AG04449 (cell line): ENCODE measurements at places on chromosomes 3 and 15.
A peak's percentile ranks its signal among the peaks of the same experiment; 100 is the strongest.

GRCh38 chr3:114799816-114800215, 347.3 kb downstream of the ZBTB20 start:
- DNase-seq = no peak

DNA sequence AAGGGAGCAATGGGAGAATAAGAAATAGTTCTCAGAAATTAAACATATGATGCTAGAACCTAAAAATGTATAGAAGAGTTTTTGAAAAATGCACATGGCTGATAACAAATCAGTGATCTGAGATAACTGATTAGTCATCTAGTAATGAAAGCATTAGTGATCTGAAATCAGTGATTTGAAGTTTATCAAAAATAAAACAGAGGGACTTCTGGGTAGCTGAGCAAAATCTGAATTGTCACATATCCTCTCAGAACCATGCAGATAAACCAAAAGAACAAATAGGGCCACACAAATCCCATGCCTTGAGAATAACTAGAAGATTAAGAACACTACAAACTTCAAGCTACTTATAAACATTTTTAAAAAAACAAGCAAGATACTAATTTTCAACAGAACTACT, 71.5 kb downstream of the MCF2L2 start:
- DNase-seq = no peak

DNA sequence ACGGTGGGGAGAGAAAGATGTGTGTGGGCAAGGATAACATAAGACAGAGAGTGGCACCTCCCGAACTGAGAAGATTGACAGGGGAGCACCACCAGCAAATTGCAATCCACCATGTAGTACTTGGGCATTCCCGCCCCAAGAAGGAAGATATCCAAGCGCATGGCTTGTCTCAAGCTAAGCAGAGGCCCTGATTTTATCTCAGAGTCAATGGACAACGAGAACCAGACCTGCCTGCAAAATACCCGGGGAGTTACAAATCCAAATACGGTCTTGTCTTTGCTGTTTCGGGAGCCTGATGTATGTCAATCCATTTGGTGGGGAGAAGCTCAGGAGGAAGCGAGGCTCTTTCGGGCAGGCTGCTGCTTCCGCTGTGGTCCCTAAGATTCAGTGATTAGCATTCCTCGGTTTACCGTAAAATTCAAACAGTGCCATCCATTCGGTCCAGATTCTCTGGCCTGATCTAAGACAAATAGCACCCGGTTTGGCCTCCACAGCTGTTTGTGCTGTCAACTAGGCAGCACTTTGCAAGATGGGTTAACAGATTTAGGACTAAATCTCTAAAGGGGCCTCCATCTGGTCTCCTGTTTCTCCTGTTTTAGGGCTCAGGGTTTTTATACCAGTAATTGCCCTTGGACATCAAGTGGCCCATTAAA, 97.7 kb upstream of the WNT5A start:
- DNase-seq = no peak

- peak; percentile 60 for DNase-seq
Measured at GRCh38 chr15:70569091-70569713, 194.2 kb downstream of the UACA start.

DNA sequence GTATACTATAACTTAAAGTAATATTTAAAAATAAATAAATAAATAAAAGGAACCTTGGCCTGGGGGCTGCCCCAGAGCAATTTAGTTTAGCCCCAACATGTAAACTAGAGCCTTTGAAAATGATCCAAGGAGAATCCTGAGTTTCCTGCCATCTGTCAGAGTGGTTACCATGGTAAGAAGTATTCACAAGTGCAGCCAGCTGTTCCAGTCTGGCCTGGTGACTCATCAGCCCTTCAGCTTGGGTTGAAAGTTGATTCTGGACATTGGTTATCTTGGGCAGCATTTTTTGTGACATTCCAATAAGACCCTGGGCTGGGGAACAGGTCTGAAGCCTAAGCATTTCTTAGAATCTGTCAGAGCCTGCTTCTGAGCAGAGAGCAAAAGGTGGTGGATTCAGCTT, 72.7 kb upstream of the LRTM1 start:
- peak; percentile 59 for DNase-seq

DNA sequence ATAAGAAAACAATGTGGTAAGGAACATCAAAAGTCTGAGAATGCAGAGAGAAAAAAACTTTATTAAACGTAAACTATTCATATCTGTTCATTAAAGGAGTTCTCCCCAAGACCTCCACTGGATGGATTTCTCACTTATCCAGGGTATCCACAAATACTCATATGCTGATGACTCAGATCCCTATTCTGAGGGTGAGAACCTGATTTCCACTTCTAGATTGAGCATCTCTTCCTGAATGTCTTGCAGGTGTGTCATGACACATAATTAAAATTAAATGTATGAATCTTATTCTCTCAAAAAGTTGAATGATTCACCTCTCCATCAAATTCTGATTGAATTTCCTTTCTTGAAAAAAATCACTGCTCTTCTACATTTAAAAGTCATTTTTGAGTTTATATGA, 199.9 kb downstream of the MFSD1 start:
- DNase-seq = no peak

GRCh38 chr15:85685356-85685755, 109.4 kb downstream of the KLHL25 start:
- no peak for DNase-seq

DNA sequence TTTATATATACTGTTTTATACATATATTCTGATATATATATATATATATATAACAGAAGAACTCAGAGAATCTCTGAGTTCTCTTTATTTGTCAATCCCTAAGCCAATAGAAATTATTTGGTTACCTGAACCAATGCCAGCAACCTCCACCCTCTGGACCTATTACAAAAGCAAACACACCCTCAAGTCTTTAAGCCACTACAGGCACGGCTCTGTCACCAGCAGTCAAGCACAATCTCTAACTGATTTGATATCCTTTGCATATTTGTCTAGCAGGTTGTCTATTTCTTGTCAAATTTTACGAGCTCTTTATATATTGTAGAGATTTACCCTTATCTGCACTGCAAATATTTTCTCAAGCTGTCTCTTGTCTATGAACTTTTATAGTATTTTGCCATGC, 66.6 kb upstream of the TOPAZ1 start:
- DNase-seq = no peak

DNA sequence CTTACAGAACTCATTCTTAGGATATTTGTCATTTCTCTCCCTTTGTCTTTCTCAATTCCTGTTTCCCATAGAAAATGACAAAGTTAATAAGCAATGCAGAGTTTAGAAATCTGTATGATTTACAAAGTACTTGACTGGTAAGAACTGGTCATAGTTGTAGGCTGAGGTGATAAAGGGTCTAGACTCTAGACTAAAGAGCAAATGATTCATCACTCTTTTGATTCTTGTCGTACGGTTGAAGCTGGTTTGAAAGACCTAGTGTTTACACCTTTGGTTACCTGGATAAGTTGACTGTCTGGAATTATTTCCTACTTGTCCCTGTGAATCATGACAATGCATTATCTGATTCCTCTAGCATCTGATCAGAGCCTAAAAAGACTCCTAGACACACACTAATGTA, 58.9 kb upstream of the TP63 start:
- no peak for DNase-seq

DNA sequence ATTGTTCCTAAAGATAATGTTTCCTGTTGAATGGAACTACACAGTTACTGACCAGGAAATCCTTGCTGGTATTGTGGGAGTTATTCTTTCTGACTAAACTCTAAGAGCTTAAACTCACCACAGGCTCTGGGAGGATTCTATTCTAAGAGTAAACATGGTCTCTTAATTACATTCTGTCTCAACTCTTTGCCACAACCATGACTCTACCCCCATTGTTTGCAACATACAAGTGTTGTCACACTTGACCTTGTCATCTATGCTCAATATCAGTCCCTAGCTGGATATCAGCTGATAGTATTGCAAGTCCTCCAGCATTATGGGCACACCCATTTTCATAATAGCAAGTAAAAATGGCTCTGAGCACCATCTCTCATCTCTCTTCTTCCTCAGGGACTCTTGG, 29.6 kb upstream of the SECISBP2L start:
- no peak for DNase-seq

DNA sequence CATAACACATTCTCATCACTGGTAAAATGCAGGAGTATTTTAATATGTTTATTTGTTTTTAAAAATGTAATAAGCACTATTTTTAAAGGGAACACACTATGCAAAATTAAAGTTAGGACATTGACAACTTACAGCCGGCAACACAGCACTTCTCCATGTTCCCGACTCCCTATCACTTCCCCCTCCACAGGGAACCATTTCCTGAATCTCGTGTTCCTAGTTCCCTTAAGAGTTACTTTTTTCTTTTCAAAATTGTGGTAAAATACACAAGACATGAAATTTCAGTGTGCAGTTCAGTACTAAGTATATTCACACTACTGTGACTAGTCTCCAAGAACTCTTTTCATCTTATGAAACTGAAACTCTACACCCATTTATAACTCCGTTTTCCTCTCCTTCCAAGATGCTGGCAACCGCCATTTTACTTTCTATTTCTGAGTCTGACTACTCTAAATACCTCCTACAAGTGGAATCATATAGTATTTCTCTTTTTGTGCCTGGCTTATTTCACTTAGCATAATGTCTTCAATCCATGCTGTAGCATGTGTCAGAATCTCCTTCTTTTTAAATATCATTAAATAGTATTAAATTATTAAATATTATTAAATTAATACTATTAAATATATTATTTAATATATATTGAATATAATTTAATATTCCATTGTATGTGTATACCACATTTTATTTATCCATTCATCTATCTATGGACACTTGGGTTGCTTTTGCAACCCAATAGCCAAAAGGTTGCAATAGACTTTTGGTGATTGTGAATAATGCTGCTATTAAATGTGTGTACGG, 25.9 kb upstream of the UBE2Q2 start:
- no peak for DNase-seq

- peak; percentile 70 for DNase-seq
Measured at GRCh38 chr3:121477589-121477988, 68.2 kb downstream of the POLQ start.

DNA sequence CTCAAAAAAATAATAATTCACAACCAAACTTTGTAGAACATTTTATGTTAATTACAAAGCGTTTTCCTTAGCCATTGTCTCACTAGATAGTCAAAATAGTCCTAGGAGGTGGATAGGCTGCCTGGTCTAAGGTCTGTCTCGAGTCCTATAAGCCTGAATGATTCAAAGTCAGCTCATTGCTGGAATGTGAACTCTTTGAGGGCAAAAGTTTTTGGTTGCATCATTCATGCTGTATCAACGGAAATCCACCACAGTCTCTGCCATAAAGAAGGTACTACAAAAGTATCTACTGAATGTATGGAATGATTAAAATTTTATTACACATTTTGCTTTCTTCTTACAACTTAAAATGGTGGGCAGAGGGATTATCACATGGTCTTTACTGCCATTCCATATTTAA, 387.3 kb upstream of the RARB start:
- DNase-seq = peak; percentile 60

DNA sequence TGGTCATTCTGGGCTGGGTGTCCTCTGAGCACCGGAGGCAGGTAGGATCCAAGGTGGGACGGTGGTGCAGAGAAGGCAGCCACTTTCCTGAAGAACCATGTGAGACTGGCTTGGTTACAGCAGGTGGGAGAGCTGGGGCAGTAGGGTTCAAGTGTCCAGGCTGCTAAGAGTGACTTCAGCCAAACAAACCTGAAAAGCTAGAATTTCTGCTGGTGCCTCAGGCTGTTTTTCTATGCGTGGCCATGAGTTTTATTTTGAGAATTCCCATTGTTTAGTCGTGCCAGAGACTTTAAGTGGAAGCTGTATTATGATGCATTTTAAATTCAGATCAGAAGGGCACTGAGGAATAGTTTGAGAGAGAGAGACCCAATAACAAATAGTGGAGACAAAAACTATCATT, 20.1 kb downstream of the USP13 start:
- no peak for DNase-seq

DNA sequence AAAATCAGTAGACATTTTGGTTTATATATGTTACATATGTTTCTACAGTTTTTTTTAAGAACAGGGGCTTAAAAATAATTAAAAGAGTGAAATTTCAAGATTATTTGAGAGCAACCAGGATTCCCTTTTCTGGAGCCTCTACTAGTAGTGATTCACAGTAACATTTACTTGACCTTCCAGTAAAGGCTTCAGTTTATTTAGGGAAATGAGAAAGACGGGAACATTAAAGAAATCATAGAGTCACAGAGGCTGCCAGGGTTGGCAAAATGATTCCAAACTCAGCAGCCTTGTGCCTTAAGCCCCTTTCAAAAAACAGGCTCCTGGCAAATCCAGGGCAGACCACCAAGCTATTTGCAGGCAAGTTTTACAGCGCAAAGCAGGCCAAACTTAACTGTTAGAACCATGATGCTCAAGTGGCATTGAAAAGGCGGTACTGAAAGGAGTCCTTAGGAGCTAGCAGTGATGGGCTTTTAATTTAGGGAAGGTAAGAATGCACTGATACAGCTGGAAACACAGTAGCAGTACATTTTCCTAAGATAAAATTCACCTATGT, 201.1 kb upstream of the ADAMTS9 start:
- no peak for DNase-seq

GRCh38 chr15:98648654-98649471, 524 bp downstream of the IGF1R start:
- DNase-seq = no peak

DNA sequence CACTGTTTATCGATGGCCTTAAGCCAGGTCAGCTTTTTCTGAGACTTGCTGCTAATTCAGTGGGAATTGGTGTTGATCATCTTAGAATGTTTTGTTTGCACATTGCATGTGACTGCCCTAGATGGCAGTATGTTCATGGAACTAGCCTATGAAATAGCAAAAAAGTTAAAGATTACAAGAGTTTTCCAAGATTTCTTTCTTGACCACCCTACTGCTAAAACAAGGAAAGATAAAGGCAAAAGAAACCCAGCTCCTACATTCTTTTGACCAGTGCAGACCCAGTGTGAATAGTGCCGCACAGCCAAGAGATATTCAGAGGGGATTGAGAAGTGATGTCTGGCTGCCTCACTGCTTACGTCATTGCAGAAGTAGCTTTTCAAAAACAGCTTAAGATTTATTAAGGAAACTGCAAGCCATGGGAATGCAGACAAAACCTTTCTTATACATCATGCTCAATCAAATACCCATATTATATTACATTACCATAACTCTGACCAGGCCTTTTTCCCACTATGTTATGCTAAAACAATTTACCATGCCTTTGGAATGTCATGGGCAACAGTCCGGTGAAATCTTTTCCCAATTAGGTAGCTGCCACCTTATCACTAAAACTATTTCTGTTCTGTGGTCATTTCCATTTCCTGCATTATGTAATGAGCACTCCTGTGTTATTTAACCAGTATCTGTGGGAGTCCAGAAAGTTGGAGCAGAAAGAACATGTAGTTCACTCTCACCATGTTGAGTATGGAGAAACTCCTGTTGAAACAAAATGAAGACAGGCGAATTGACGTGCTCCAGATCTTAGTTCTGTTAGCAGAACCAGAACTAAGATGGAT, 6.0 kb downstream of the PHLDB2 start:
- peak; percentile 92 for DNase-seq

GRCh38 chr3:170355738-170356595, 1.5 kb upstream of the SKIL start:
- DNase-seq = no peak

GRCh38 chr3:10437995-10438901, 67.1 kb downstream of the ATP2B2 start:
- DNase-seq = peak; percentile 71
